ENCODE measurements at places on chromosomes 1 and 21.

DNA sequence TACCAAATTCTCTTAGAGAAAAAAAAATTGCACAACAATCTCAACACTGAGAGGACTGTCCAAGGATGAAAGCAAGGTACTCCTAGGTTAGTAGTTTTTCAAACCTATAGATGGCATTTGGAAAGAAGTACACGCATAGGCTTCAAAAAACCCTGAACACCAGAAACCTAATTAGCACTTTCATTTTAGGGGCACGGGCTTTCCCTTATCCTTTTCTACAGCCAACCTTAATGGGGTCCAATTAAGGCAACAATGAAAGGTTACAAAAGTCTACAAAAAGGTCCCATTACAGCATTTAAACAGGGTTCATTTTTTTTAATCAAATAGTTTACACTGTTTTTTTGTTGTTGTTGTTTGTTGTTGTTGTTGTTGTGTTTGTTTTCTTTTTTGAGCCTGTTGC, 6.2 kb downstream of the KDM5B start:
- DNase-seq, result no peak

DNA sequence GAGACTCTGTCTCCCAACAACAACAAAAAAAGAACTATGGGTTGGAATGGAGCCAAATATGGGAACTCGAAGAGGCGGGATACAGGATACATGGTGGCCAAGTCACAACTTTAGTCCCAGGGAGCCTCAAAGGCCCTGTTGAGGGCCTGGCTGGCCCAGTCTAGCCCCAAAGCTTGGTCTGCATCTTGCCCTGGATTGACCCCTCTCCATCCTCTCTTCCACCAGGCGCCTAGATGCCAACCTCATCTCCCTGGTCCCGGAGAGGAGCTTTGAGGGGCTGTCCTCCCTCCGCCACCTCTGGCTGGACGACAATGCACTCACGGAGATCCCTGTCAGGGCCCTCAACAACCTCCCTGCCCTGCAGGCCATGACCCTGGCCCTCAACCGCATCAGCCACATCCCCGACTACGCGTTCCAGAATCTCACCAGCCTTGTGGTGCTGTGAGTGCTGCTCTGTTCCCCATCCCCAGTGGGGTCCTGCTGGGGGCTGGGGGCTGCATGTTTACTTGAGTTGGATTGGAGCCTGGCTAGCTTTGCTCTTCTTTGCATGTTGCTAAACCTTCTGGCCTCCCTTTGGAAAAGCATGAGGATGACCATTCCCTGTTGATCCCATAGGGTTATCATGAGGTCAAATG, 65.5 kb downstream of the UBE2T start:
- no peak for DNase-seq

GRCh38 chr1:174149216-174149615, 10.1 kb upstream of the RABGAP1L start:
- no peak for DNase-seq

DNA sequence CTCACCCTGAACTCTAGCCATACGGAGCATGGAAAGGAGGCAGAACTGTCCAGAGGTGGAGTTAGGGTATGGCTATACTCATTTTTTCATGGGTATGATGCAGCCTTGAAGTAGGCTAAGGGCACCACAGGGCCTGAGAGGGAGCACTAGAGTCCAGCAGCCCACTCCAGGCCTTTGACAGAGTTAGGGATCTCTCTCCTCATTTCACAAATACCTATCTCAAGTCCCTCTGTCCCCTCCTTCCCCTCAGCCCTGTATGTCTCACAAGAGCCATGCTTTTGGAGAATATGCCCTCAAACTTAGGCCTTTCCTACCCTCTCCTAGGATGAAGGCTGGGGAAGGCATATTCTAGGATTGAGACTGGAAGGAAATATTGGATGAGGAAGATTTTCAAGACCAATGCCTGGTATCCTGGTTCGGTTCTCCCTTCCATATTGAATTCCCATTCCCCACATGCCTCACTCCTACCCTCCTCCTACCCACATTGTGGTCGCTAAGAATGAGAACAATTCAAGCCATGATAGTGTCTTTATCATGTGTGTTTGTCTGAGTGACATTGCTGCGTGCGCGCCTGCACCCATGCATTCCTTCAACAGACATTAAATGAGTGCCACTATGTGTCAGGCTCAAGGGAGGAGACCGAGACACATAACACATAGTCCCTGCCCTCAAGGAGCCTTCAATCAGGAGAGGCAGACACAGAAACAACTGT, 2.6 kb upstream of the NECTIN4 start:
- DNase-seq, result peak; percentile 31

GRCh38 chr21:14376854-14377253, 6.1 kb downstream of the HSPA13 start:
- no peak for DNase-seq

GRCh38 chr1:45583666-45584350, at the start of gene NASP:
Gene NASP (plus strand): TSS chr1:45584041. CDS start chr1:45584147, 106 bp downstream.
- DNase-seq, result peak; percentile 86
